ENCODE measurements at places on chromosomes 2 and 18. TPM values are rescaled to one million over a fixed set of nuclear protein-coding genes. Genes with fewer than 3 reads are reported as not detected.

The FTCDNL1 gene
- total RNA-seq = 5.2 TPM

The IL36G gene
- not detected for total RNA-seq

The IL1RL1 gene
- 0.55 TPM for total RNA-seq

The MAP3K19 gene
- total RNA-seq = not detected

The IL18RAP gene
- total RNA-seq = not detected

The TEKT4 gene
- total RNA-seq = 0.15 TPM

The PCBP1 gene
- total RNA-seq = 148 TPM

The SCYGR2 gene
- total RNA-seq = not detected

The ABCB11 gene
- not detected for total RNA-seq

The MDH1B gene
- total RNA-seq = 4.1 TPM

The ANKRD36C gene
- 25.8 TPM for total RNA-seq

The EGR4 gene
- not detected for total RNA-seq

The LHCGR gene
- total RNA-seq = not detected

The CRYGD gene
- not detected for total RNA-seq

The INHA gene
- total RNA-seq = 9.1 TPM
